ENCODE measurements at places on chromosomes 7 and 10.

GRCh38 chr10:97210543-97210960, 24.8 kb upstream of the SLIT1 start:
- peak; percentile 59 for DNase-seq

DNA sequence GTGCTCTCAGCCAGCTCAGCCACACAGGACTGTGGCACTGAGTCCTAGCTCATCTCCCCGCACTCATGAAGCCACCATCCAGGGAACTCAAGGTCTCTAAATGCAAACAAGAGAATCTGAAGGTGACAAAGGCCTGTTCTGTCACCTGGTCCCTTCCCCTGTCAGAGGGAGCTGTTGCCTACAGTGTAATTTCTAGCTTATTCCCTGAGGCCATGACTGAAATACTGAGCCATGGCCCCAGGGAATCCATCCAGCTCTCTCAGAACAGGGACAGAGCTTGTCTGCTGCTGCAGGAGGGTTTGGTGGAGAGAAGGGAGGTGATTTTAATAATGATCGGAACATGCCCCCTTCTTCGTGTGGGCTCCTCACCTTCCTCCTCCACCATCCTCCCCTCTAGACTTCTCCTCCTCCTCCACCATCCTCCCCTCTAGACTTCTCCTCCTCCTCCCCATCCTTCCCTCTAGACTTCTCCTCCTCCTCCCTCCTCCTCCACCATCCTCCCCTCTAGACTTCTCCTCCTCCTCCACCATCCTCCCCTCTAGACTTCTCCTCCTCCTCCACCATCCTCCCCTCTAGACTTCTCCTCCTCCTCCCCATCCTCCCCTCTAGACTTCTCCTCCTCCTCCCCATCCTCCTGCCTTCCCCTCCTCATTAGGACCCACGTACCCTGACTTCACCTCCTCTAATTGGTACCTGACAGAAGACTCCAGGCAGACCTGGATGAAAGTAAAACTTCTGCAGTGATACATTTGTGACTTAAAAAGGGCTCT, 338.0 kb upstream of the MKI67 start:
- DNase-seq: peak; percentile 36

DNA sequence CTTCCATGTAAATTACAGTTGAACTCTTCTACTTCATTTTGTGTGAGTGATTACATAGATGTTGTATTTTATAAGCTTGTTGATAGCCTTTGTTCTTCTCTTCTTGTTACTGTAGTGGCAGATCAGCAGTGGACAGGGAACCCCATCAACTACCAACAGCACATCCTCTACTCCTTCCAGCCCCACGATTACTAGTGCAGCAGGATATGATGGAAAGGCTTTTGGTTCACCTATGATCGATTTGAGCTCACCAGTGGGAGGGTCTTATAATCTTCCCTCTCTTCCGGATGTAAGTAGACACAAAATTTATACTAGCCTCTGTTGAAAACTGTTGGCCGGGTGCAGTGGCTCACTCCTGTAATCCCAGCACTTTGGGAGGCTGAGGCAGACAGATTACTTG, 110.7 kb downstream of the TRIM24 start:
- no peak for DNase-seq

- DNase-seq: no peak
Measured at GRCh38 chr7:20364571-20365196, 34.0 kb downstream of the ITGB8 start.

DNA sequence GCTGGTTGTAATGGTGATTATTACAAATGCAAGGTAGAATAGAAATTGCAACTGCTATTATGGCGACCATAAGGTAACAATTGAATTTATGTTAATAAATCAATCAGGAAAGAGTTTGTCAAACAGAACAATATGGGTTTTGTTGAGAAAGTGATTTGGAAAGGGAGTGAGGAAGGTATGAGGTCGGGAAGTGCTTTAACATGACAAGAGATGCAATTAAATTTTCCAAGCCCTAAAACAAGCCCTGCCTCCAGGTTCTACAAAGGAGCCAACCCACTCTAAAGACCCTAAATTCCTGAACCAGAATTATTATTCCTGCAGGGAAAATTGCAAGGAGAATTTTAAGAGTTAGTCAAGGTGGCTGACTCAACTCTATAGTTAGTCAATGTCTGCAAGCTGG, 363.7 kb downstream of the BMPER start:
- DNase-seq: peak; percentile 9

GRCh38 chr7:4479367-4480039, 202.6 kb upstream of the FOXK1 start:
- DNase-seq: peak; percentile 6

GRCh38 chr10:102633848-102634247, 10.4 kb upstream of the TRIM8 start:
- DNase-seq: no peak

DNA sequence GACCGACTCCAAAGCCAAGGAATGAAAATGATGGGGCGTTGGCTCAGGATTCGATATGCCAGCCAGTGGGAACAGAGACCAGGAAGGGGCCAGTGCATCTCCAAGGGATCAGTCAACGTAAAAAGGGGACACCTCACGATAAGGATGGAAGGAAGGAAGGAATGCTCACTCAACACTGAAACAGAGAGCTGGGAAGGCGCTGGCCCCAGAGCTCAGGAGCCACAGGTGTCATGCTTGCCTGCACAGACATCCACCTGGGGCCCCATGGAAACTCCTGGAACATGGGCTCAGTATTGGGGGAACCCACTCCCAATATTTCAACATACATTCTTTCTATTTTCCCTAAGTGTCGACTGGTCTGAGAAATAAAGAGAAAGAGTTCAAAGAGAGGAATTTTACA, 5.3 kb downstream of the MMRN2 start:
- no peak for DNase-seq

- DNase-seq: no peak
Measured at GRCh38 chr10:103727546-103727963, 127.8 kb downstream of the SH3PXD2A start.

- no peak for DNase-seq
Measured at GRCh38 chr7:151110236-151110940, 24.1 kb downstream of the AGAP3 start.

DNA sequence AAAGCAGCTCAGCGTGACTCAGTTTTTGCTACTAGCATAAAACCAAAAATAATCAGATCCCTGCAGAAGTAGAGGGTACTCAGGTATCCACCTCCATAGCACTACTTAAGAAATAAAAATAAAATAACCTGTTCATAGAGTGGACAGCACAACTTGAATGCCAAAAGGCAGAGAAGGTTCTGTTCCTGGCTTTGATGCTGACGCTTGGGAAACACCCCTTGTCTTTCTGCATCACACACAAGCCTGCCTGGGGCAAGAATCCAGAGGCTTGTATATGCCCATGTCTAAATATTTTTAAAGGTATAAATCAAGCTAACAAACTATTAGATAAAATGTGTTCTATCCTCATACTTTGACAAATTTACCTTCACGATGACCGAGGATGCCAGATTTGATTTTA, 207.3 kb downstream of the KIAA1217 start:
- no peak for DNase-seq

- DNase-seq: peak; percentile 81
Measured at GRCh38 chr7:140696680-140697446, at the start of gene NDUFB2. Gene NDUFB2, plus strand, starts transcription at chr7:140696708. Its CDS starts 37 bp downstream, at chr7:140696745.

GRCh38 chr7:101975046-101975445, 157.6 kb downstream of the CUX1 start:
- no peak for DNase-seq

GRCh38 chr10:104548090-104548489, 93.0 kb upstream of the SORCS3 start:
- DNase-seq: peak; percentile 30

DNA sequence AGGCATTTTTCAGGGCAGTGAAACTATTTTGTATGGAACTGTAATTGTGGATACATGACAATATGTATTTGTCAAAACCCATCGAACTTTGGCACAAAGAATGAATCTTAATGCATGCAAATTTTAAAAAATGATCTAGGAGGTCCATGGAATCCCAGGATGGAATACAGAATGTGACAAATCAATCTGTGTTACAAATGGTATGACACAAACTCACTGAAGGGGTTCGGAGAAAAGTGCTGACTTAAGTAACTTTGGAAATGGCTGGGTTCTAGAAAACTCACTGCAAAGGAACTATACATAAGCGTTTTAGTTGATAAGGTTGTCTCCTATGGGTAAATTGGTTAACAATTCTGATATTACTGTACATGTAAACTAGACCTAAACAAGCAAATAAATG, 26.0 kb downstream of the CALN1 start:
- no peak for DNase-seq

DNA sequence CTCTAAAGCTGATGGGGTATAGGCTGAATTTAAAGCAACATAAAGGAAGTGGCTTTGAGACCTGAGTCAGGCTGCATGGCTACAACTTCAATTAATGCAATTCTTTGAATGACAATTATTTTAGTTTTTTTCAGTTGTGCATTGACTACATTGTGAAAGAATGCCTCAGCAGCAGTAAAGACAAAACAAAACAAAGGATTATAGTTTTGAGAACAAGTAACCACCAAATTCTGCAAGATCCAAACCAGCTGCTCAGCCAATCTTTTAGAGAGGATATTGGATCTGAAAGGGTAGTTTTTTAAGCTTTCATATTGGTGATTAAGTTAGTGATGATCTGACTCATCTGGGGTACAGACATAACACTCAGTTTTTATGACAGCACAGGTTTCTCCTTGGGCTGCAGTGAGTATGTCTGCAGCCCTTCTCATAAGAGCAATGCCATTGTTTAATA, 40.6 kb upstream of the ABCA13 start:
- DNase-seq: peak; percentile 82

- DNase-seq: no peak
Measured at GRCh38 chr10:46037107-46037825, 6.8 kb upstream of the NCOA4 start.

DNA sequence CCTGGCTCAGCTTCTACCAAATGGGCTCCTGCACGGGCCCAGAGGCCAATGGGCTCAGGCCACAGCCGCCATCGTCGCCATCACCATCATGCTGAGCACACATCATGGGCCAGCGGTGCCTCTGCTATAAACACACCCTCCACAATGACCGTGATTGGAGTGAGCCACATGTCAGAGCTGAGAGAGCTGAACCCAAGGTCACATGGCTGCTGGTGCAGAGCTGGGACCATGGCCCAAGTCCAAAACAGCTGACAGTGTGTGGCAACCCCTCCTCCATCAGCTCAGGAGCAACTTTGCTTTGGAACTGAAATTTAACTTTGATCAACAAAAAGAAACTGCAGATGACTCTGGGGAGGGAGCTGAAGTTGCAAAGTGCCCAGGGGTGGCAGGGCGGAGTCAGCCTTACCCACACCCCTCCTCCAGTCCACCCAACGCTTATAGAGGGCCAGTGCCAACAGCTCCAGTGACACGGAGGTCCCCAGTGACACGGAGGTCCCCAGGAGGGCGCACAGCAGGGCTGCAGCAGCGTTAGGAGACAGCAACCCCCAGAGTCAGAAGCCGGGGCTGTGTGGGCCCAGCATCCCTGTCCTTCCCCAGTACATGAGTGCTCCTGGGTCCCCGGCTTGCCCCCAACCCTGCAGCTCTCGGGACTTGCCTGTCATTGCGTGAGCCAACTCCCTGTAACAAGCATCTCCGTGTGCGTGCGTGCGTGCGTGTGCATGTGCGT, 249.6 kb downstream of the ELFN1 start:
- no peak for DNase-seq

GRCh38 chr7:112981966-112982365, 104.7 kb downstream of the GPR85 start:
- DNase-seq: no peak

GRCh38 chr10:96747734-96748550, 27.6 kb upstream of the PIK3AP1 start:
- no peak for DNase-seq

GRCh38 chr10:72009425-72010081, 45.4 kb downstream of the CHST3 start:
- peak; percentile 93 for DNase-seq

- DNase-seq: no peak
Measured at GRCh38 chr7:44629829-44630522, 23.5 kb downstream of the OGDH start.

- DNase-seq: no peak
Measured at GRCh38 chr7:26593393-26593792, 271.0 kb downstream of the SKAP2 start.

DNA sequence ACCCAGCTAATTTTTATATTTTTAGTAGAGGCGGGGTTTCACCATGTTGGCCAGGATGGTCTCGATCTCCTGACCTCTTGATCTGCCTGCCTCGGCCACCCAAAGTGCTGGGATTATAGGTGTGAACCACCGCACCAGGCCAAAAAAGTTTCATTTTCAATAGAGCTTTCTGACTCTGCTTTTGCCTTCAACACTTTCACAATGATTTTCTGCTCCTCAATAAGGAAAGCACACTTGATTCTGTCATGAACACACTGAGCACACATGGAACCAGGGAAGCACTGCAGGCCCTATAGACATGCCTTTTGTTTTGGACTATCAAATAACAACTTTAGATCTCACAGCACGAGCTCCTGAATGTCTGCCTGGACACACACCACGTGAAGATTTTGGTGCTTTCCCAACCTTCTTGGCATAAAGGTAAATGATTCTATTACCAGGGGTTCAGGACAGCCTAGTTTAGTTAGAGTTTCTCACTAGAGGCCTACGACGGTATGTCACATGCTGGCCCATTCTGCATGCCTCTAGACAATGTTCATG, 8.0 kb downstream of the RRP12 start:
- DNase-seq: no peak

GRCh38 chr10:127338399-127339110, 142.2 kb upstream of the INSYN2A start:
- DNase-seq: peak; percentile 62

GRCh38 chr7:37234928-37235327, 213.7 kb downstream of the ELMO1 start:
- DNase-seq: no peak

DNA sequence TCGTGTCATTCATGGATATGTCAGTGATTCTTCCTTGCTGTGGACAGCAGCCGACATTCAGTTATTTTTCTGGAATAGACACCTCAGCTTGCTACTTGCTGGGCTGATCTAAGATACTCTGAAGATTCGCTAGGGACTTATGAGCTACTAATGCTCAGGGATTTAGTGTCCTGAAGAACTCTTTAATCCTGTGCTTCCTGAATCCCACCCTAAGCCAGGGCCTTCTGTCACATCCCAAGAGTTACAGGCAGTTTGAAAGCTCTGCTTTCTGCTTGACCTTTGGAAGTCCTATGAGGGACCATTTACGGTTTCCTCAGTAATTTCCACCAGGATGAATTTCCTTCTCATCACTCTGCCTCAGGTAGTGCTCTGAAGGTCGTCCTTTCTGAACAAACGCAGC, at the start of gene PDE6C:
PDE6C (plus strand) TSS at position 227 of the 400 bp plus-strand sequence. CDS start 189 bp downstream, outside the sequence.
- DNase-seq: no peak

- DNase-seq: peak; percentile 85
Measured at GRCh38 chr7:45921699-45922519, 837 bp upstream of the IGFBP3 start.

DNA sequence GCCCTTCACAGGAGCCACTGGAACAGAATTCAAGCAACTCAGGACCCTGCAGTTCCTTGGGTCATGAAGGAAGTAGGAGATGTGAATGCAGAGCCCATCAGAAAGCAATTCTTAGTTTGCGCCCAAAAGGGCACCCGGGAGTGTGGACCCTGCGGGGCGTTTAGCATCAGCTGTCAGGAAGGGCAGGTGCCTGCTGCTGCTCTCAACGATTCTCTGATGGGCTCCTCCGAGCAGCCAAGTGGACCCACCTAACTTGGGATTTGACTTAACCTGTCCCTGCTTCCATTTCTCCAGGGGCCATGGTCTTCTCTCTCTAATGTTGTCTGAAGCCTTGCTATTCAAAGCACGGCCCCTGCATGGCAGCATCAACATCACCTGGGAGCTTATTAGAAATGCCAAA, 17.1 kb downstream of the CPA5 start:
- no peak for DNase-seq
